A673 (cell line): ENCODE measurements at places on chromosomes 6 and 20.

DNA sequence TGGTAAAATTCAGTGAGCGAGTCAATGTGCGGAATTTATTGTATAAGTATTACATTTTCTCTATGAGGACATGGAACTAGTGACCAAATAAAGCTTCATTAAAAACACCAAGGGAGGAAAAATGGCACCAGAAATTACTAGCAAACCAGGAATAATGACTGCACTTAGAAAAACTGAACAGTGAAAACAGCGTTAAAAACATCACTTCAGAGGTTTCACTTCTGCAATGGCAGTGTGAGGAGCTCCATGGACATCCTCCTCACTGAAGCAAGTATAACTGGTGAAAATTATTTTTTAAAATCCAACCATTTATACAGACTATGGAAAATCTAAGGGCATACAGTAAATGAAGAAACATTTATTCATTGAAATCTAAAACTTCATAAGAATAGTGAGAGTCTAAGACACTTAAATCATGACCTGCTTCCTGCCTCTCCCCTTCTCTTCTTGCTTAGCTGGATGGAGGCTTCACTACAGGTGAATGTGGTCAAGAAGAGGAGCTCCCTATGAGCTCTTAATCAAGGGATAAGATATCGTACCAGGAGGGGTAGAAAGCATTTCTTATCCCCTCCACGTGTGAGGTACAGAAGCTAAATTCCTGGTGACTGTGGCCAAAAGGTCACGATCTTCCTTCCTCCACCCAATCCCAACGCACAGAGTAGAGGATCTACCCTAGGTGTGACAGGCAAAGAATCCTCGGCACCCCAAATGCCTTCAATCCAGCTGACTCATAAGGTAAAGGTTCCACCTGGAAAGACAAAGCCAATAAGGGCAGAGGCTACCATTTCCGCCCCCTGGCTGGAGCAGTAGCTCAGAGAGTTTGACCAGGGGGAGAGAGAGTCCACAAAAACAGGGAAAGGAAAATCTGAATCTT is 12.3 kb upstream of the ASF1A start:
- DNase-seq, result no peak

GRCh38 chr20:25020901-25021301 is 28.4 kb upstream of the APMAP start:
- no peak for DNase-seq

- no peak for DNase-seq
These were observed 14.8 kb downstream of the ERMARD start for GRCh38 chr6:169766232-169766631.

GRCh38 chr6:106005013-106005412 is 81.1 kb upstream of the PRDM1 start:
- DNase-seq, result no peak

- DNase-seq, result no peak
These were observed 676.9 kb downstream of the HACE1 start for GRCh38 chr6:104182811-104183210.

DNA sequence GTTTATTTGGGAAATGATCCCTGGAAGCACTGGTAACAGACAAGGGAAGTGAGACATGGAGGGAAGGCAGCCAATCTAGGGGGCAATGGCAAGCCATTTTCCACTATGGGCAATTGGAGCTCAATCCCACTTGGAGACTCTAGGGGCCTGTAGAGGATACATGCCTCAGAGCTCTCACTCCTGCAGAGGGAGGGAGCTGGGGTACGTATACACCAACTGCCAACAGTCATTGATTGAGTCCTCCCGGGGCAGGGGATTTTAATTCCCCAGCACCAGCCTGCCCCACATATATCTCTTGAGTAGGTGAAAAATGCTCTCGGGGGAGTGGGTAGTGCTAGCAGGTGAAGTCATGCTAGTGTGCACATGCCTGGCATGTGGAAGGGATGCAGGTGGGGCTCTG is 78.9 kb upstream of the KCNK16 start:
- DNase-seq, result no peak

- no peak for DNase-seq
These were observed 12.5 kb upstream of the TREM1 start for GRCh38 chr6:41298785-41299502.

- no peak for DNase-seq
These were observed 26.2 kb downstream of the MOCS1 start for GRCh38 chr6:39907871-39908575.

- DNase-seq, result no peak
These were observed 10.1 kb upstream of the TRIM26 start for GRCh38 chr6:30223339-30223738.
